Airway epithelial cell (primary cell): ENCODE measurements at places on chromosomes 2 and 18. TPM values are rescaled to one million over a fixed set of nuclear protein-coding genes. Genes with fewer than 3 reads are reported as not detected.

The DSEL gene
- 1.4 TPM in 2 replicates for total RNA-seq

The RIT2 gene
- total RNA-seq = not detected in 2 replicates

The AQP12B gene
- not detected in 2 replicates for total RNA-seq

The ATP6V1C2 gene
- 0.09 and 0.42 TPM in 2 replicates for total RNA-seq

The MTA3 gene
- total RNA-seq = 14.6 and 23.6 TPM in 2 replicates

The ALK gene
- not detected in 2 replicates for total RNA-seq

The PLA2R1 gene
- total RNA-seq = 2.1 and 3.0 TPM in 2 replicates
